ENCODE measurements at places on chromosomes 5 and 9.

- no peak for DNase-seq
Observed at GRCh38 chr9:125430161-125431011, 168.8 kb downstream of the GAPVD1 start.

- DNase-seq: no peak
Observed at GRCh38 chr9:71308454-71308853, 187.0 kb upstream of the TRPM3 start.

- no peak for DNase-seq
Observed at GRCh38 chr5:42875785-42876374, 64.2 kb upstream of the SELENOP start.

- no peak for DNase-seq
Observed at GRCh38 chr9:77830618-77831285, 182.6 kb upstream of the GNA14 start.

DNA sequence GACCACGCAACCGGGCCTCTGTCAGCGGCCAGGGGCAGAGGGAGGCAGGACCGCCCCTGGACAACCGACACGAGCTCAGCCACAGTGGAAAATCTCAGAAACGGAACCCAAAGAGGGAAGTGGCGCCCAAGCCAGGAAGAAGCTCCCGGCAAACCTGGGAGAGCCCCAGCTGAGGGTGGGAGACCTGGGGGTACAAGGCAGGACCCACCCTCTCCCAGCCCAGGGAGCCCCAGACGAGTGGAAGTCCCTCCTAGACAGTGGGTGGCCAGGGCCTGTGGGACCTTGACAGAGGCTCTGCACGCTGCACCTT, 3.0 kb downstream of the SLC12A7 start:
- DNase-seq: no peak

DNA sequence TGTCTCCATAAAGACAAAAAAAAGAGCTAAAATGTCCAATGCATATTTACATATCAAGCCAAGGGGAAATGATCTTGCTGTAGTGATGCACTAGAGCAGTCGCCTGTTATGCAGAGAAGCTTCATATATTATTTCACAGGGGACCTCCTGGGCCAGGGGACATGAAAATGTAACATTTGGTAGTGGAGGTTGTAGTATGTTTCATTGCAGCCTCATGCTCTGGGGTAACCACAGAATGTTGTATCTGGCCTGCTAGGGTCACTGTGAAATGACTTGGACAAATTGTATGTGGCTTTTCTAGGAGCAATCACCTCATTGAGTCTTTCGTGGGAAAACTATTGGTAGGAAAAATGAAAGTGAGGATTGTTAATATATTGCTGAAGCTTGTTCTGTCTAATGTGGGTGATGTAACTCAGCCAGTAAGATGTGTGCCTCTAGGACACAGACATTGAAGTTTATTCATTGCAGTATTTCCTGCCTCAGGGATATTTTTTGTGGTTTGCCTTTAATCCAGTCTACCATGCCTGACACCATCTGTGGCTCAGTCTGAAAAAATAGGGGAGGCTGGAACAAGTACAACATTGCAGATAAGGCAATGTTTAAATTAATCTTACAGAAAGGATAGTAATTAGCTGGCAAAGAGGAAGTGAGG, 430.8 kb upstream of the TNC start:
- no peak for DNase-seq

DNA sequence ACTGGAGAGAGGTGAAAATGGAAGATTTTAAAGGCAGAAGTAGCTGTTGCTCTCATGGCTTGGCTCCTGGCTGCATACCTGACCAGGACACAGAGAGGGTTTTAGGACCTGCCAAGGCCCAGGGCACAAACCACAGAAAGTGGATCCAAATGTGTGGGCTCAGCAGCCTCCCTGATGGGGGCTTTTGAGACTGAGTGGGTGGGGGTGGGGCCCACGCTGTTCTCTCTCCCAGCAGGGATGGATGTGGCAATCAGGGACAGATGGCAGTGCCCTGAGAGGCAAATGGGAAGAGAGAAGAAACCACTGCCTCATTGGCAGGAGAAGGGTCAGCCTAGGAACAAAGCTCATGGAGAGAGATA, 34.9 kb upstream of the TIFAB start:
- DNase-seq: no peak

- DNase-seq: no peak
Observed at GRCh38 chr5:120518581-120518980, 54.5 kb downstream of the PRR16 start.

DNA sequence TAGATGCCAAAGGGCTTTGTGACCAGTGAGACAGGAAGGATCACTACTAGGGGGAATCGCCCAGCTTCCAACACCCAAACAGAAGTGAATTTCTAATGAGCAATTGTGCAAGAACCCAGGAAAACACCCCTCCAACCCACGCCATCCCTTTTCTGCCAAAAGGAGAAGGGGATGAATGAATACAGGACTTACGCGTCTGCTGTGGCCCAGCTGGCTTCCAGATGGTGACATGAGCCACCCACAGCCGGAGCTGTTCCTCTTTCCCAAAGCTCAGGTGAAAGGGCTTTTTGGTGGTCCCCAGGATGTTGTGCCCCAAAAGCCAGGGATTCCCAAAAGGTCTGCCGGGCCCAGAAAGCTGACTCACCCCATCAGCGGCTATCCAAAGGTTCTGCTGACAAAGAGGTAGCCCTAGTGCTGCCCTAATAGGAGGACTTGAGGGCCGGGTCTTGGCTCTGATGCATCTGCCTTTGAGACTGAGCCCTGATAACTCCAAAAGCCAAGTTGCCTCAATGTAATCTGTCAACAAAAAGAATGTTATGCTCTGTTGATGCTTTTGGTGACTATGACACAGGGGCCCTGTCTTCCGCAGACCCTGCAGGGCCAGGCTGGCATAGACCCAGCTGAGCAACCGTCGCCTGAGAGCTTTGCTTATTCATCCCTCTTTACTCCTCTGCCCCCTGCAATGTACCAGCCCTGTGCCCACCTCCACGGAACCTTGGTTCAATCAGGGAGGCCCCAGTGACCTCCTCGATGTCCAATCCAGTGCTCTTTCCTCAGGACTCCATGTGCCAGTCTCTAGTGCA, 14.5 kb downstream of the GSN start:
- no peak for DNase-seq

DNA sequence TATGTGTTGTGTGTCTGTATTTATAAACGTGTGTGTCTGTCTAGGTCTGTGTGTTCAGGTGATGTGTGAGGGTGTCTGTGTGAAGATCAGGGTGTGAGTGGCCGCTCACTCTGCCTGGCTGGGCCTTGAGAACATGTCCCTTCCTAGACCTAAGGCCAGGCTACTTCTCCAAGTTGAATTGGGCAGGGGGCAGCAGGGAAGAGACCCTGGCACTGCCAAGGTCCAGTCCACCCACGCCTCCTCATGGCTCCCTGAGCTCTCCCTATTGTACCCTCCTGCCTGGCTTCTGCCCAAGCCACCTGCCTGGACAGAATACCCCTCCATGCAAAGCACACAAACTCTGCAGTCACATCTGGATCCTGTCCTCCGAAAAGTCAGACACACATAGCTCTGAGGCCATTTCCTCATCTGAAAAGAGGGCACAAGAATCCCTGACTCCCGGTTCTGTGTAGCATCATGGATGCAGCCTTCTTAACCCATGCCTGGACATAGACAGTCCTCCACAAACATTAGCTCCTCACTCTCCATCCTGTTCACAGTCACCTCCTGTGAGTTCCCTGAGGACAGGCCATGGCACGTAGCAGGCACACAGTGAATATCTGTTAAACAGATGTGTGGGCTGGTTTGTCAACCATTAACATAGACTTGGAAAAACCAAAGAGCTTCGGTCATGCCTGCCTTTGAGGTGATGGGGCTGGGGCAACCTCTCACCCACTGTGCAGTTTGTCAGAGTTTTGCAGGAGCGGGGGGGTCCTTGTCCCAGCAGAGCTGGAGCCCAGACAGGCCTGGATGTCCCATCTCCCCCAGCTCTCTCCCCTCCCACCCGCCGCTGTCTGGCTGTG, 167.8 kb upstream of the MVB12B start:
- DNase-seq: no peak

DNA sequence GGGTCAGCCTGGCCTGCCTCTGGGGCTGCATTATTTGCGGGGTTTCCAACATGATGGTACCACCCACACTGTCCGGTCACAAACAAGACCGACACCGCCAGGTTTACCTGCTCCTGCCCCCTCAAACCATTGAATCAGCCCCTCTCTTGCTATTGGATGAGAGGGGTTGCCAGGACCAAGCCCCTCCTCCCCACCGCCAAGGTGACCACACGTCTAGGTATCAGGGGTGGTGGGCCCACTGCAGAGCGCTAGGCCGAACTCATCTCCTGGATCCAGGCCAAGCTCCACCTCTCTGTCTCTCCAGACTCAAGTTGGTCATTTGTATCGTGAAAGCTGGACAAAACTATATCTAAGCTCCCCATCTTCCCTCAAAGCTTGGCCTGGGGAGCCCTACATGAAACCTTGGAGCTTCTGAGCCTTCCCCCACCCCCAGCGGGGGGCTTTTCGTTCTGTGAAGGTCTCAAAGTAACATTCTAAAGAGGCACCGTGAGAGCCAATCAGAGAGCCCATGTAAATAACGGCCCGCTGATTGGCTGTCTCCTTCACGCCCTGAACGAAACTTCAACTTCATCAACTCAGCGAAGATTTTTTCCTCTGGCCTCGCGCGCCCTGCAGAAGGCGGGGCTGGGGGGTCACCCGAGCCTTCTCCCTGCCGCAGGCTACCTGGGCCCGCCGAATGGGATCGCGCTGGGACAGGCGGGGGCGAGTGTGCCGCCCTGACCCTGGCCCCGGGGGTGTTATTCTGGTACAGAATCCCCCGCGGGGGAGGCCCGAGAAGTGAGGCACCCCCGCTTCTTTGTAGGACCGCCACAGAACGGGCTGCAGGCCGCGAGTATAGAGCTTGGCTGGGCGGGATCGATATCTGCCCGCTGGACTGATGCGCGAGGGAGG, 49.6 kb upstream of the PSD2 start:
- DNase-seq: no peak

DNA sequence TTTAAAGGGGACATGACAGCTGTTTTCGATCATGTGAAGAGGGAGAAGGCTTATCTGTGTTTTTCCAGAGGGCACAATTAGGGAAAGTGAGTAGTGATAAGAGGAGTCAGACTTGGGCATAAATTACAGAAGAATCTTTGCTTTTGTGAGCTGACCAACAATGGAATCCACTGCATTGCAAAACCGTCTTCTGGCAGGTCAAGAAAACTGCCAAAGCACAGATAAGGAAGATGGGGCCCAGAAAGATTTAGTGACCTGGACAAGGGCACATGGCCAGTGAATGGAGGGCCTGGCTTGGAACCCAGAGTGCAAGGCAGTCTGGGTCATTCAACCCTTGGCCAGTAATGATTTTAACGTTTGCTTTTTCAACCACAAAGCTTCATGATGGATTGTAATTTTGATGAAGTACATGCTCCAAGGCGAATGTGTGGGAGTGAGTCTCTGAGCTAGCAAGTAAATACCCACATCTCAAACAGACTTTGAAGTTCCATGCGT, 153.2 kb upstream of the MAST4 start:
- no peak for DNase-seq

GRCh38 chr9:137753192-137753765, 124.3 kb upstream of the CACNA1B start:
- no peak for DNase-seq

- no peak for DNase-seq
Observed at GRCh38 chr9:136640171-136641111, 22.3 kb upstream of the EGFL7 start.

DNA sequence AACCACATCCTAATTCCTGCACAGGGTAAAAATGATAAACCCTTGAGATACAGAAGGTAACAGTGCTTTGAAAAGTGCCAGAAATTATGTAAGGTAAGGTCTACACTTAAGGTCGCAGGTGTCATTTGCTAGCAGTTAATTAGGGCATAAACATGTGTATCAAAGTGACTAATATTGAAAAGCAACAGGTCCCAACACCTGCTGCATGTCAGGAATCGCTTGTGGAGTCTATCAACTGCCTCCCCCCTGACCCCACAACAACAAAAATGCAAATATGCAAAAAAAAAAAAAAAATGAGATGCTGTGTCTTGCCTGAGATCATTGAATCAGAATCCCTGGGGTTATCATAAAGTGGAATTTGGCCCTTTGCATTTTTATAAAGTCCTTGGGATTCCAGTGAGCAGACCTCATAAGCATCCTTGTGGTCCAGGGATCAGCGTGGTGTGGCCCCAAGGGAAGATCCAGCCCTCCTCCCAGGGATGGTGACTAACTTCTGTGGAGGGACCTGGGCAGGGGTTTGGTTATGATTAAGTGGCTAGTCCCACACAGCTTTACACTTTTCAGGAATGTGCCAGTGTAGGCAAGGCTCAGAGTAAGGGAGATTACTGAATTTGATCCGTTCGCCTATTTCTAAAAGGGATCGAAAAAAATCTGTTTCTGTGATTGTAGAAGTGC, 92.5 kb upstream of the TNFSF8 start:
- no peak for DNase-seq

DNA sequence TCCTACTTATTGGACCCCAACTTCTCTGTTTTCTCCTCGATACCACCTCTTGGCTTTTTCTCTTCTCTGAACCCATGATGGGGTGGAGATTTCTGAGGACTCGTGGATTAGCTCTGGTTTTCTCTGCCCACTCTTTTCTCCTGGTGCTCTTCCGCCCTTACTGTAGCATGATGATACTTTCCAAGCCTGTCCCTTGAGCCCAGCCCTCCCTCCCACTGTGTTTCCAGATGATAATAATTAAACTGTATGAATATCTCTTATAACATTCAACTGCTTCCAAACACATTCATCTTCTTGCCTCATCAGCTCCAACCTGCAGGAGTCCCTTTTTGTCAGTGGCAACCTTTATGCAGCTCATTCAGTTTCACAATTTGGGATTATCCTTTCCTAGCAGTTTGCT, 494.2 kb upstream of the KLF4 start:
- no peak for DNase-seq

GRCh38 chr5:83802686-83803085, 82.0 kb upstream of the HAPLN1 start:
- DNase-seq: no peak

GRCh38 chr9:121810489-121810888, 159.1 kb downstream of the DAB2IP start:
- no peak for DNase-seq

GRCh38 chr5:6572825-6573380, 59.9 kb downstream of the NSUN2 start:
- no peak for DNase-seq

GRCh38 chr5:2254880-2255750, 372.4 kb upstream of the IRX4 start:
- no peak for DNase-seq

DNA sequence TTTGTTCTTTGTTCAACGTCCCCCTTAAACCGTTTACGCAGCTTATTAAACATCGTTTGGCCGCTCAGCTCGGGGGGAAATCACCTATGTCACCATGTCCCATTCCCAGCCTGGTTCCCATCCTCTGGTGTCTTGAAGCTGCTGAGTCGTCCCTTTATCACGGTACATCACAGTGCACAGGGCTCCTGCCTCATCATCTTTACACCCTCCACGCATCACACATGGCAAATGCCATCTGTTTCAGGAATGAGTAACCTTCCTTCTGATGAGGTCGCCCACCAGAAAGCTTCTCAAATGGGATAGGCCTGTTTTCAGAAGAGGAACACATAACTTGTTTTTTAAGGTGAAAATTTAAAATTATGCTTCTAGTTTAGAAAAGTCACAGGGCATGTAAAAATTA, 7.9 kb upstream of the LHX6 start:
- DNase-seq: no peak

Data from stimulated activated CD4-positive, alpha-beta T cell treated with anti-CD3 and anti-CD28 coated beads, Interleukin-1b, Interleukin-23, amount 100 ng/mL, for 1 hour (primary cell).